Left colon (tissue), 2 donors: ENCODE measurements at places on chromosomes 5 and 9.

- DNase-seq: no peak
Measured at GRCh38 chr9:96057155-96057554, 181.7 kb downstream of the ERCC6L2 start.

DNA sequence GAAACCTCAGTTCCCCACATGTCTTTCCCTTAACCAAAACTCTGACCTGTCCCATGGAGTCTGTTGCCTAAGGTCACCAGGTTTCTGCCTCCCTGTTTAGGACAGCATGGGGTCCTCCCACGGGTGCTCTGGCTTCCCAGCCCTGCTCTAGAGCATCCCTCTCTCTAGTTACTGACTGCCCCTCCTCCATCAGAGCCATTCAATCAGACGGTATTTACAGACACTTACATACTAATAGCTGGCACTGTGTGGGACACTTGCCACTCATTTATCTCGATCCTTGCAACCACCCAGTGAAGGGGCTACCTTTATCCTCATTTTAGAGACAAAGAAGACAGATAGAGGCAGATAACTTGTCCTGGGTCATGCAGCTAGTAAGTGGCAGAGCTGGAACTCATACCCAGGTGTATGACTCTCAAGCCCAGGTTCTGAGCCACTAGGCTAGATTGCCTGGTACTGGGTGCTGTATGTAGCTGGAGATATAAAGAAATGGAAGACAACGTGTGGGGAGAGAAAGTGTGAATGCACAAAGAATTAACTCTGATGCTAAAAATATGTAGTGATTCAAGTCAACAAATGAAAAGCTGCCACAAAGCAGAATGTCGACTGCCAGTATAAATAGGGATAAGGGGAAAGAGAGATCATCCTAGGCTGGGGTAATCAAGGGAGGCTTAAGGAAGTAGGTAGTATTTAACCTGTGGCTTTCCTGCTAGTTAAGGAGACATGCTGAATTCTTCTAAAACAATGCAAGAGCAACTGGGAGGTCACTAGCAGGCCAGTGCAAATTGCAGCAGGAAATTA, 52.5 kb upstream of the PDE8B start:
- no peak for DNase-seq

GRCh38 chr5:108251350-108251749, 130.5 kb downstream of the FBXL17 start:
- DNase-seq: no peak

DNA sequence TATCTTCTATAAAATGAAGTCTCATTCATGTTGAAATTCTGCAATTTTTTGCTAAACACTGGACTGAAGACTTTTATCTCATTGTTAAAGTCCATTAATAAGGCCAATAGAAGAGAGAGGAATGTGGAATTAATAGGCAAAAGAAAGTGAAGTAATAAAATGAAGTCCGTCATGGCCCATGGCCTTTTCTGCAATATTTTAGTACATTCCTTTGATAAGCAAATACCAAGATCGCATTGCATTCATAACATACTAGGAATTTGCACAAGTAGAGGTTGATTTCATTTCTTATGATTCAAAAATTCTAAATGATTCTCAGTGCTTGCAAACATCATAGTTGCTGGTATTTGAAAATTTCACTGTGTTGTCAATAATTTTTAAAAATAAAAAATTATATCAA, 664.0 kb downstream of the NR2F1-AS1 start:
- no peak for DNase-seq

GRCh38 chr9:135326141-135326540, 153.4 kb upstream of the PPP1R26 start:
- DNase-seq: no peak

- DNase-seq: no peak
Measured at GRCh38 chr5:18882154-18882553, 1105.8 kb downstream of the CDH18 start.

DNA sequence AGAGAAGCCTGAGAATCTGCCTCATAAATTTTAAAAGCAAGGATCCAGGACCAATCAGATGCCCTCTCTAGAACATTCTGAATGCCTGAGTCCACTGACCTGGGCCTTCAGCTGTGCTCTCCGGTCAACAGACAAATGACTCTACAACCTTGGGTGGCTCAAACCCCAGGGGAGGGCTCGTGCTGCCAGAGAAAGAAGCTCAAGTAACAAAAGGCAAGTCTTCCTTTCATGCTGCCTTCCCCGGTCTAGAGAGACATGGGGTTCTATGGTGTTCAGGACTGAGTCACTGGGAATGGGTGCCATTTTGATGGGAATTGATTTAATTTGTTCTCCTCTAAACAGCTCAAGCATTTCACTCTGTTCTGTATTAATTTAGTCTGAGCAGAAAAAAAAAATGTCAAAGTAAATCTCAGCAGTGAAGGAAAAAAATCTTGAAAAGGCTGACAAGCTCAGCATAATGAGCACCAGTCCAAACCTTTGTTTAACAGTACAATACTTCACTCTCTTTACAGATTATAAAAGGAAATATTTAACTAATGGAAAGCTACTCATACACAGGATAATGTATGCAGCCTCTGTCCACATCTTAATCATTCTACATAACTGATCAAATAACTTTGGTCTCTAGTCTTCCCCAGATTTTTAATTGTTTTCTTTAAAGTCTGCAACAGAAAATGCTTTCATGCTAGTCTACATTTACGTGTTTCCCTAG, 191.0 kb downstream of the GLIS3 start:
- DNase-seq: no peak

DNA sequence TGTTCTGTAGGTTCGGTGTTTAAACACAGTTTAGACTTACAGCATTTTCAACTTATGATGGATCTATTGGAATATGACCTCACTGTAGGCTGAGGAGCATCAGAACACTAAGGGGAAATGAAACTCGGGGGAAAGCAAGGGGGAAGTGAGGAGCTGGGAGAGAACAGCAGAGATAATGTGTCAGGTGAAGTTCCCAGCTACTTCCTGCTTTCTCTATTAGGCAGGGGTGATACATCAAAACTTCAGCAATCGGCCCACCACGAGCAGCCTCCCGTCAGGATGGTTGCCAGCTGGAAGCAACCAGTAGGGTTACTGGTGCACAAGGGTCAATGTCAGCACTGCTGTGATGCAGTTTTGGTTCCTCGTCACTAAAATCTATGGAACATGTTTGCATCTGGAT, 34.3 kb downstream of the FAT2 start:
- DNase-seq: no peak

GRCh38 chr5:169300468-169301385, at the start of gene SLIT3:
SLIT3 (minus strand) TSS chr5:169301139; CDS start chr5:169300709, 430 bp downstream.
- DNase-seq: peak; percentile 64

- no peak for DNase-seq
Measured at GRCh38 chr5:134553821-134554267, 28.4 kb downstream of the JADE2 start.

- peak; percentile 79 for DNase-seq
Measured at GRCh38 chr5:172795318-172795977, 24.5 kb upstream of the DUSP1 start.

DNA sequence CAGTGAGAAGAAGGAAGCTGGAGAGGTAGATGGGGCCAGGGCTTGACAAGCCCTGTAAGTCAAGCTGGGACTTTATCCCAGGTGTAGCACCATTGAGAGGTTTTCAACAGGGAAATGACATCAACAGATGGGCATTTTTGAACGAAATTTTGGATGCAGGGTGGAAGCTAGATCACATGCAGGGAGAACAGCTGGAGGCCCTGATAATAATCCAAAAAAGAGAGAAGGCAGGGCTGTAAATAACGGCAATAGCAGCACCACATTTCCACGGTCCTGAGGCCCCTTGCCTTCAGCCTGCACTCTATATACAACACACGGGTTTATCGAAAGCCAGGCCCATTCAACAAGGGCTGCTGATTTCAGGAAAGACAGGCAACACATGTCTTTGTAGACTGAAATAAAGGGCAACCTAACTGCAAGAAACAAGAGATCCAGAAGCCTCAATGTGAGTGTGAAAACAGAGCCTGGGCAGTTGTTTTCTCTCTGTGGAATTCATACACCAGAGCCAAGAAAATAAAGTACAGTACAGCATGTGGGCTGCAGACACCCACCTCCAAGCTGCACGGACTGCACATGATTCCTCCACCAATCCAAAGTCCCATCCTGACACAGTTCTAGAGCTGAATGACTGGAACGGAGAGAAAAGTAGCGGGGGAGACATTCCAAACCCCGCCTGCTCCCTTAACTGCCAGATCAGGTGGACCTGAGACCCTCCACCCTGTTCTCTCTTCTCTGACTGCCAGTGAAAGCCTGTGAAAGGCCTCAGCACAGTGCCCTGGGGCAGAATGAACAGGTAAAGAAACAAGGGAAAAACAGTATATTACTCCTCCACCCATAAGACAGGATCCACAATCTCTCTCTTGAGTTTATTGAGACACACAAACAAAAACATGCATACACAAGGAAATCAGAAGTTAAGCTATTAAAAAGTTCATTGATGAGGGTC, 36.3 kb downstream of the KLHL3 start:
- DNase-seq: no peak

- DNase-seq: no peak
Measured at GRCh38 chr9:10835791-10836463, 223.1 kb upstream of the PTPRD start.

DNA sequence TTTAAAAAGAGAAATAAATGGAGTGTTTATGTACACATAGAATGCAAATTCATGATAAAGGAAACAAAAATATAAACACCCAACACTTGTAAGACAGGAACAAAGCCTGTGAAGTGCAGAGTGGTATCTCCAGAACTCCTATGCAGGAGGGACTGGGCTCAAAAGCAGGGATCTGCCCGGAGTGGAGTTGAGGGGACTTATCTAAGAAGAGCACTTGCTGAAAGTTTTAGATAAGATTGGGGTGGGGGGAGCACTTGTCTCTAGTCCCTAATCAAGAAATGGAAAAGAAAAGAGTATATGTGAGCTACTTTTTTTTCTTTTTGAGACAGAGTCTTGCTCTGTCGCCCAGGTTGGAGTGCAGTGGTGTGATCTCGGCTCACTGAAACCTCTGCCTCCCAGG, 840.4 kb downstream of the MAT2B start:
- no peak for DNase-seq

DNA sequence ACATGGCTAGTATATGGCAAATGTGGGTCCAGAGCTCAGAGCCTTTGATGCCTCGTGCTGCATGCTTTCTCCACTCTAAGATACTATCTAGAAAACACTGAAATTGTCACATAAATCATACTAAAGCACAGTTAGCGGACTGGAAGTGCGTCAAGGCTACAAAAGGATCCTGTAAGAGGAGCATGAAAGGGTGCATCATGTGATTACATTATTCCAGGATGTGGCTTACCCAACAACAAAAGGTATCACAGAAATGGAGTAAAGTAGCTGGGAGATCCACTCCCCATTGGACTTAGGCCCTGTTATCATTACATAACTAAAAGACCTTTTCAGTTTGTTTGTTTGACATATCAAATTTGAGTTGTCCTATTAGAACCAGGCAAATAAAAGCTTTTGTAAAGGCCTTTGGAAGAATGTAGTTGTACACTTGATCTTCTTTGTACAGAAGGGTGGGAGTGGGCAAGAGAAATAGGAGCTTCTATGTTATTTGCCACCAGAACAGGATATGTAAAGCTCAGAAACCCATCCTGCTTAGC, 6.9 kb downstream of the SLC31A1 start:
- no peak for DNase-seq
